ENCODE measurements at places on chromosomes 6 and 20. TPM values are rescaled to one million over a fixed set of nuclear protein-coding genes. Genes with fewer than 3 reads are reported as not detected.

DNA sequence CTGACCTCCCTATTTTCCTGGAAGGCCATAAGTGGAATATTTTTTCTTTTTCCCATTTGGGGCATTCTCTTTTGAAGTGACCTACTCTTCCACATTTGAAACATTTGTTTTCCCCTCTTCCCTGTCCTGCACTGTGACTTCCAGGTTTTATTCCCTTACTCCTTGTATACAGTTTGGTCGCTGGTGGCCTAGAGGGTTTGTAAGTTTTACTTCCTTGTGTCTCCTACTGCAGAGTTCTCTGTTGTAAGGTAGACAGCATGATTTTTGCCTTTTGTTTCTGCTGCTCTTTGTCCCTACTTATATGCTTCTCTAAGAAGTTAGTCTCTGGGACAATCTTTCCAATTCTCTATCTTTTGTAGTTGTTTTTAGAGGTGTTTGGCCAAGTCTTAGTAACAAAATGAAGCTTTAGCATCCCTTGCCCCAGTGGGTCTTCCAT, 7.4 kb upstream of the ZNFX1 start:
- H3K27me3 ChIP-seq = no peaks in the 10 kb centered on the region
- peaks cover 25% of the 10 kb centered on the region for H3K36me3 ChIP-seq
- no peak for DNase-seq
- no peaks in the 10 kb centered on the region for H3K4me1 ChIP-seq
- no peak overlapping the region for H3K4me3 ChIP-seq

DNA sequence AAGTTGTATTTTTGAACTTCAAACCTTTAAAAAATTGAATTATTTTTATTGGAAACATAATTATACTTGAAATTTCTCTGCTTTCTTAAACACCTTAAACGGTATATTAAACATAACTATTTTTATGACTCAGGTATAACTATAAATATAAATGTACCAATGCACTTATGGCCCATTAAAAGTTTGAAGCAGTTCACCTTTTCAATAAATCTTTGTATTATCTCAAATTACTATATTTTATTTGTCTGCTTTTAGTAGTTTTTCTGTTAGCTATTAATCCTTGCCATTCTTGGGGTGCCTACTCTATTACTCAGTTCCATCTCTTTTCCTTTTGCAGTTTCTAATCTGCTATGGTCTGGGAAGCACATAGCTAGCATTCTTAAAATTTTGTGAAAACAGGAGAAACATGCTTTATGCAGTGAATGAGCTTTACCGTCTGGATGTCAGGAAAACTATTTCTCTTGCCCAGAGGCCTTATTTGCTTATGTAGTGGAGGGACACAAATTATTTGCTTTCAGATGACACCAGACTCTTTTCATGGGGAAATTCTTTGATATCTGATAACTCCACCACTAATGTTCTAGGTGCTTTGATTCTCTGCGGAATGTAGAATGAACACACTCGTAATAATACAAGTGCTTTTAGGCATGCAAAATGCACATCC, 378.9 kb upstream of the CITED2 start:
- H3K4me1 ChIP-seq = peaks cover 4% of the 10 kb centered on the region
- DNase-seq = no peak
- no peaks in the 10 kb centered on the region for H3K27me3 ChIP-seq
- H3K36me3 ChIP-seq = no peaks in the 10 kb centered on the region

GRCh38 chr6:30684386-30685156, 1.9 kb downstream of the PPP1R18 start:
- peak overlapping the region; percentile 97 for H3K27ac ChIP-seq
- no peak for DNase-seq
- no peaks in the 10 kb centered on the region for H3K36me3 ChIP-seq
- H3K4me3 ChIP-seq = peak overlapping the region; percentile 76
- H3K4me1 ChIP-seq = peaks cover 16% of the 10 kb centered on the region

Gene RGS17
- total RNA-seq = 1.8 TPM

GRCh38 chr6:44453146-44453545, 65.6 kb downstream of the CDC5L start:
- H3K27me3 ChIP-seq = no peaks in the 10 kb centered on the region
- H3K4me1 ChIP-seq = no peaks in the 10 kb centered on the region
- no peaks in the 10 kb centered on the region for H3K36me3 ChIP-seq
- H3K4me3 ChIP-seq = no peak overlapping the region

GRCh38 chr6:137892271-137892708, 25.2 kb downstream of the TNFAIP3 start:
- no peak overlapping the region for H3K4me3 ChIP-seq
- no peaks in the 10 kb centered on the region for H3K36me3 ChIP-seq
- no peak overlapping the region for H3K27ac ChIP-seq

Data from breast epithelium (tissue), 4 donors.